MM.1S (cell line): ENCODE measurements at places on chromosomes 7 and 10.

DNA sequence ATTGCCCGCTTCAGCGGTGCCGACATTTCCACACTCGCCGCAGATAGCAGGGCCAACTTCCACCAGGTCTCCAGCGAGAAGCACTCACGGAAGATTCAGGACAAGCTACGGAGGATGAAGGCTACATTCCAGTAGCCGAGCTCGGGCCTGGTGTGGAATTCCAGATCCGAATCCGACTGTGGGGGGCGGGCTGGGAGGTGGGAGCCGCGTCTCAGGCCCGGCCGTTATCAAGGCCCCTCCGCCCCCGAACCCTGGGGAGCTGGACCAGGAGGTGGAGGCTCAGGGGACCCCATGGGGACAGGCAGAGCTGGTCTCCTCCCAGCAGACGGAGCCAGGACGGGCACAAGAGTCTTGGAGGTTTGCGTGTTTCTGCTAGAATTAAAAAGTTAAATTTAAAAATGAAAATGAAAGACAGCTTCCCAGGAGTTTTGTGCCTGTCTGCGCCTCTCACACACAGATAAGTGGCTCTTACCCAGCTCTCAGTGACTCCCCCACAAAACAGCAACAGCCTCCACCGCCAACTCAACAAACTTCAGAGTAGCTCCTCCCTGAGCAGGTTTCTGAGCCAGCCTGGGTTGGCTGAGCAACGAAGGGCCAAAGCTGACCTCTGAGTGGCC is 5.2 kb upstream of the UTF1 start:
- no peak for DNase-seq

GRCh38 chr7:50653981-50654425 is 88.8 kb upstream of the DDC start:
- DNase-seq, result no peak

DNA sequence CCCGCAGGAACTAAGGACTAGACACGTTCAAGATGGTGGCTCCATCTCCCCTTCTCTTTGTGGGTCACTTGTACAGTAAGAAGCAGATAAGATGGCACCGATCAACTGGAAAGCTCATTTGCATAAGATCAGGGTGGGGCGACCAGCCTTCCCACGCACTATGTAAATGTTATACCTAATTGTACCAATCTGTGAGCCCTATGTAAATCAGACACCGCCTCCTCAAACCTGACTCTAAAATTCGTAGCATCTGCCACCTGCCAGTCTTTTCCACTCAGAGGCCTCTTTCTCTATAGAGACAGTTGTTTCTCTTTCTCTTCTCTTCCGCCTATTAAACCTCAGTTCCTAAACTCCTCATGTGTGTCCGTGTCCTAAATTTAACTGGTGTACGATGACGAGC is 324.5 kb downstream of the PHF14 start:
- DNase-seq, result no peak

DNA sequence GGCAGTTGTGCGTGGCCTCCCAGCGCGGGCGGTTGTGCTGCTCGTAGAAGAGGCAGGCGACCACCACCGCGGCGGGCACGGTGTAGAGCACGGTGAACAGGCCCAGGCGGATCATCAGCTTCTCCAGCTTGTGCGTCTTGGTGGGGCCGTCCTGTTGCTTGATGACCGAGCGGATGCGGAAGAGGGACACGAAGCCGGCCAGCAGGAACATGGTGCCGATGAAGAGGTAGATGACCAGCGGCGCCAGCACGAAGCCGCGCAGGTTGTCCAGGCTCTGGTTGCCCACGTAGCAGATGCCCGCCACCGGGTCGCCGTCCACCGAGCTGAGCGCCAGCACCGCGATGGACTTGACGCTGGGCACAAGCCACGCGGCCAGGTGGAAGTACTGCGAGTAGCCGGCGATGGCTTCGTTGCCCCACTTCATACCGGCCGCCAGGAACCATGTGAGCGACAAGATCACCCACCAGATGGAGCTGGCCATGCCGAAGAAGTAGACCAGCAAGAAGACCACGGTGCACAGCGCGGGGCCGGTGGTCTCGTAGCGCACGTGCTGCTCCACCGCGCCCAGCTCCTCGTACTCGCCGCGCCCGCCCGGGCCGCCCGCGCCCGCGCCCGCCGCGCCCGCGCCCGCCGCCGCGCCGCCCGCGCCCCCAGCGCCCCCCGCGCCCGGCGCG is 2.2 kb downstream of the FZD8 start:
- DNase-seq, result no peak

GRCh38 chr7:111499027-111499426 is 63.3 kb downstream of the IMMP2L start:
- no peak for DNase-seq

DNA sequence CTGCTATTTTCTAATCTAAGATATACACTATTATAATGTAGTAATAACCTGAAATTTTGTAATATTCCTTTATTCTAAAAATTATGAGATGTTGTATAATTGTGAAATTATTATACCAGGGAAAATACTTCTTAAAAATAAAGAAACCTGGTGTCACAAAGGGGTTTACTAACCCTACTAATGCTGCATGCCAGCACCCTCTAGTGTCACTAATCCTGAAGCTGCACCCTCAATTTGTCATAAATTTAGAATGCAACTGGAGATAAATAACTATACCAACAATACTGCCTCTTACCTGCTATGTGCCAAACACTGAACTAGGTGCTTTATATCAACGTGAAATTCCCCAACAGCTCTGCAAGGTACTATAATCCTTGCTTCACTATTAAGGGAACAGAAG is 30.8 kb downstream of the TM9SF3 start:
- peak; percentile 15 for DNase-seq

DNA sequence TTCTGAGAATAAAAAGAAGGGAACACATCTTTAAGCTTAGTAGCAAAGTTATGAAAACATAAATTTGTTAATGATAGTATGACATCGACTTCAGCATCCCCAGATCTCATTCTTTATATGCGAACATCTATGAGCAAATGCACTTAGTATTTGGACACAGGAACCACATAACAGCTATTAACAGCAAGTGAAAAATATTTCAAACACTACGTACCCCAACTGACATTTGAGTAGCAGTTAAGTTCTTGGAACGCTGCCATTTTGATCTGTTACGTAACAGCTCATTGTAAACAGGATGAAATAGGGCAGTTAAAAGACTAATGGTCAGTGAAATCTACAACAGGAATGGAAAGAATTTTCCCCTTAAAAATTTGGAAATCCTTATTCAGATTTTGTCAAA is 428.9 kb downstream of the TNS3 start:
- no peak for DNase-seq

DNA sequence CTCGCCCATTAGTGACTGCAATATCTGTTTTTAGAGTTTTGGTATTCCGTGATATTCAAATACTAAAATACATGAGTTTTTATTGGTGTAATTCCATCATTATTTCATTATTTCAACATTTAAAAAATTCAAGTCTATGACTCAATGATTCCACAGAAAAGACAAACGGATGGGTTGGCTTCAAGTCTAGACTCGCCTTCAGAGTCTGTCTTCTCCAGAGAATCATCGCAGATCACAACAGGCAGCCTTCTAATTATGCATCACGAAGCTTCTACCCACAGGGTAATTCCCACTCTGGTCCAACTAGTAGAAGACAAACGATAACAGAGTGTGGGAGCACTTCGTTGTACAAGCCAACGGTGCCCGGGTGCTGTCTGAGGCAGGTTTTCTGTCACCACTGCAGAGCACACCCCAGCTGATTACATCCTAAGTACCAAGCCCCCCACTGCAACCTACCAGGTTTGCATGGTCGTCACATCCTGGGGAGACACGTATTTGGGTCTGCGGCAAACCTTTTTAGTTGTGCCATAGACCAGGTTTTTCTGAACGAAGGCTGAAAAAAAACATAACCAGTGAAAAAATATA is 28.9 kb downstream of the PARP12 start:
- DNase-seq, result no peak

DNA sequence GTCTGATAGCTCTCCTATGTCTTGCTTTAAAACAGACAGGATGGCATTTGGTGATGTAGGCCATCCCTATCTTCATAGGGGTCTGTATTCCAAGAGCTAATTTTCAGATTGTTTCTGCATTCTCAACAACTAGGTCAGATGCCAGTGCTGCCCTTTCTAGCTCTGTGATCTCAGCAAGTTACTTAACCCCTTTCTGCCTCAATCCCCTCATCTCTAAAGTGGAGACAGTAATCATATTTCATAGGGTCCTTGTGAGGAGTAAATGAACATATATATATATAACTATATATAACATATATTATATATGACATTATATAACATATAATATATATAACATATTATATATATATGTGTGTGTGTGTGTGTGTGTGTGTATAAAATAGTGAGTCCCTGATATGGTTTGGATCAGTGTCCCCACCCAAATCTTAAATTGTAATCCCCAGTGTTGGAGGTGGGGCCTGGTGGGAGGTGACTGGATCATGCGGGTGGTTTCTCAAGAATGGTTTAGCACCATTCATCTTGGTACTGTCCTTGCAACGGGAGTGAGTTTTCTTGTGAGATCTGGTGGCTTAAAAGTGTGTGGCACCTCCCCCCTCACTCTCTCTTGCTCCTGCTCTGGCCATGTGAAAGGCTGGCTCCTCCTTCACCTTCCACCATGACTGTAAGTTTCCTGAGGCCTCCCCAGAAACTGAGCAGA is 45.2 kb downstream of the HIPK2 start:
- no peak for DNase-seq

DNA sequence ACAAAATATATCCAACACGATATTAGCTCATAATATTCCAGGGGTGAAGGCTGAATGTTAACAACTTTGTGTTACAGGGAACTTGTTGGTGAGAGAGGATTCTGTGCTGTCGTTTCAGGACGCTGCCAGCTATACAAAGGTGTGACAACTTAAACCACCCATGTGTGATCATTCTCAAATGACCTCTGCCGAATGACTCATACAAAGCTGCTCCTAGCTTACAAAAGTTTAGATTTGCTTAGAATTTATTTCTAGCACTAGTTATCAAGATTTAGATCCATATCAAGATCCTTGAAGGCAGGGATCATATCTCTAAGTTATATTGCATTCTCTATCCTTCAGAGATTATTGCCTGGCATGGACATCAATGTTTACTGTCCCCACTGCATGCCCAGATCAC is 65.3 kb downstream of the COBL start:
- DNase-seq, result no peak

- DNase-seq, result no peak
Measured at GRCh38 chr10:11012421-11013295, 5.0 kb upstream of the CELF2 start.

DNA sequence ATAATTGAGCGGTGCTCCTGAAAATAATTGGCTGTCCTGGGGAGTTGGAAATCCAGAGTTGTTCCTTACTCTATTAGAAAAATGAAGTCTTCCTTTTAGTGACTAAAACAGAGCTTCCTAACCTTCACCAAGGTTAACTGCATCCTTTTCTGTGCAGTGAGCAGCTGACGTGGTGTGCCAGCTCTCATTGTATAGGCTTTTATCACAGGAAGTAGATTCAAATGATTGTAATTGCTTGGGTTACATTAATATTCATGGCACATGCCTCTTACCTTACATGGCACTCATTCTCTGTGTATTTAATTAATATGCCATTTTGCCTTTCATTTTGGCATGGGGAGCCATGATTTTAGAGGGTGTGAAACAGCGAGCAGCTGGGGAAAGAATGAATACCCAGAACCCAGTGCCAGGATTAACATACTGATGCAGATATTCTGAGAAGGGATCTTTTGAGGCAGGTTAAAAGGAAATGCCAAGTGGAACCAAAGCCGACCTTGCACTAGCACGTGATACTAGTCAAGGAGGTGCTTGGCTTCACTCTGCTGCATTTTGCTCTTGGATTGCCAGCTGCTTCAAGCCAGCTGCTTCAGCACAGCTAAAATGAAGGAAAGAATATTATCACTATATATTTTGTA is 115.3 kb downstream of the ST7 start:
- DNase-seq, result no peak

- DNase-seq, result no peak
Measured at GRCh38 chr7:17871815-17872533, 68.3 kb downstream of the SNX13 start.

DNA sequence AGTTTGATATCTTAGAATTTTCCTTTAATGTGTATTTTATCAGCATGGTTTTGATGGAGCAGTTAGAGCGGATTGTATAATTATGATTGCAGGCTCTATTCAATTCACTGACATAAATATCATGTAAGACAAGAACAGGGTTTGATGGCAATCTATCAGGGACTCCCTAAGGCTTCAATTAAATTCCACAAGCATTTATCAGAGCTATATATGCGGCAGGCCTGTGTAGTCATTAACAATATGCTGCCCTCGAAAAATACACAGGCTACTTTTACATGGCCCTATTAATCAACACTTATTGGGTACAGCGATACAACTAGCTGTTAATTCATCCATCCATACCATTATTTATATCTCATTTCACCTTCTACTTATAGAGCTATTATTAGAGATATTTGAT is 358.1 kb upstream of the TPK1 start:
- no peak for DNase-seq

DNA sequence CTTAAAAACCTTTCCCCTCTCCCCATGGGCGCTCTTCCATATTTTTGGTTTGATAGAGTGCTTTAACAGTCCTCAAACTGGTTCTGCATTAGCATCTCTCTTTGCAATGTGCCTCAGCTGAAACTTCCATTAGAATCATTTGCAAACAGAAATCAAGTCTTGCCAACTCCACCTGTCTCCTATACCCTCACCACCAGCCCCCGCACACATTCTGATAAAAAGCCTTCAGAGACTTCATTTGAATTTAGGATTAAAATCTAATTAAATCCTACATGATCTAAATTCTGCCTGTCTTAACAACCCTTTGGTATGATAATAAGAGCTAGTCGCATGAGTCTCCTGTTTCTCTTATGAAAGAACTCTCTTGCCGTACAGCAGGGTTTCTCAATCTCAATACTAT is 384.9 kb upstream of the ETV1 start:
- no peak for DNase-seq

- no peak for DNase-seq
Measured at GRCh38 chr10:15735763-15736162, 16.0 kb upstream of the ITGA8 start.

DNA sequence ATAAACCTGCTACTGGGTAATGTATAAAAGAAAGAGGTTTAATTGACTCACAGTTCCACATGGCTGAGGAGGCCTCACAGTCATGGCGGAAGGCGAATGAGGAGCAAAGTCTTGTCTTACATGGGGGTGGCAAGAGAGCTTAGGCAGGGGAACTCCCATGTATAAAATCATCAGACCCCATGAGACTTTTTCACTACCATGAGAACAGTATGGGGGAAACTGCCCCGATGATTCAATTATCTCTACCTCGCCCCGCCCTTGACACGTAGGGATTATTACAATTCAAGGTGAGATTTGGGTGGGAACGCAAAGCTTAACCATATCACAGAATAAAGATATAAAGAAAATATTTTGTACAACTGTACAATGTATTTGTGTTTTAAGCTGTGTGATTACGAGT is 39.4 kb upstream of the PLCE1 start:
- DNase-seq, result no peak
